ENCODE measurements at places on chromosomes 2 and 18.

GRCh38 chr2:140814141-140814540 lies 1316.7 kb downstream of the LRP1B start:
- DNase-seq = no peak

DNA sequence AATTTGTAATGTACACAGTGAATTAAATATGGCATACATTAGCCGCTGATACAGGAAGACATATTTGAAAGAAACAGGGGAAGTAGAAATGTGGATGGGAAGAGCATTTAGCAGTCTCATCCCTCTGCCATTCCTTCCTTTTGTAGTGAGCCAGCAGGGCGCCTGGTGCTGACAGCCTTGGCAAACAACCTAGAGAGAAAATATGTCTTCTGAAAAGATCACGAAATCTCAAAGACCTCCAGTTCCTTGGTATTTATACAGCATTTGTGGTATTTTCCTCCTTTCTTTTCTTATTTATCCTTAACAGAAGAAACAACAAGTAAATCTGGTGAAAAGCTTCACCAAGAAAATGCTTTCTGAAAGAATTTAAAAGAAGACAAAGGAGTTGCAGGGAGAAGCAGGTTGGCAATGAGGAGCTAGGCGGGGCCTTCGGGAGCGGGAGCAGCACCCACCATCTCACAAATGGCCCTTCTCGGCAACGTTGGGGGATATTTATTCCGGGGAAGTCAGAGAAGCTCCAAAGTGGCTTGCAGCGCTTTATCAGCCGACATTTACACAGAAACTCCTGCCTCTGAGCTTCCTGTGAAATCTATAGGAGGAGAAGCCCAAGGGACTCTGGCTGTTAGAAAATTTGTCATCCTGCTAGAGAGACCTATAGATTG lies 406.1 kb upstream of the NRP2 start:
- no peak for DNase-seq

- no peak for DNase-seq
Measured at GRCh38 chr2:188495969-188496431, 204.3 kb downstream of the GULP1 start.

GRCh38 chr2:239626961-239627592 lies 226.3 kb upstream of the HDAC4 start:
- no peak for DNase-seq

DNA sequence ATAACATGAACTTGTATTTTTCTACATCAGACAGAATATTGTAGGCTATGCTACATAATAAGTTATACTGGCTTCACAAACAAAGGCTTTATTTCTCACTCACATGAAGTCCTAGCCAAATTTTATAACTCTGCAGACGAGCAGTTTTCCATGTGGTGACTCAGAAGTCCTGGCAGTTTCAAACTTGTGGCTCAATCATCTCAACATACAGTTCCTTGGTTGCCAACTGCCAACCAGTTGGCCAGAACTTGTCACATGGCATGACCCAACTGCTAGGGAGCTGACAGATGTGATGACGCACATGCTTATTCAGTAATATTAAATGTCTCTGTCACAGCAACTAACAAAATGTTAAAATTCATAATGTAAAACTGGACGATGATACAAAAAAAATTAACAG lies 63.8 kb upstream of the ZC3H15 start:
- no peak for DNase-seq

- no peak for DNase-seq
Measured at GRCh38 chr2:128290356-128290755, 28.3 kb downstream of the HS6ST1 start.

GRCh38 chr18:9545029-9545428 lies 69.3 kb downstream of the PPP4R1 start:
- no peak for DNase-seq

- no peak for DNase-seq
Measured at GRCh38 chr2:178244777-178245176, 50.5 kb downstream of the OSBPL6 start.

DNA sequence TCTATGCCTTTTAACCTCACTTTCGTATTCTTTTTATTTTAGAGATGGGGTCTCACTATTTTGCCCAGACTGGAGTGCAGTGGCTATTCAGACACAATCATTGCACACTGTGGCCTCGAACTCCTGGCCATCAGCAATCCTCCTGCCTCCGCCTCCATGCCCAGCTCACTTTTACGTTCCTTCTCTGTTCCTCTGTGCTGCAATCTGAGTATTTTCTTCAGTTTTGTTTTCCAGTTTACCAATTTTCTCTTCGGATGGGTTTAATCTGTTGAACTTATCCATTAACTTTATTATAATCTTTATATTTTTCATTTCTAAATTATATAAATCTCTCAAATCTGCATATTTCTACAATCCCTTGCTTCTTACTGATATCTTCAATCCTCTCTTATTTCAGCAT lies 38.6 kb downstream of the SIGLEC15 start:
- DNase-seq = no peak

DNA sequence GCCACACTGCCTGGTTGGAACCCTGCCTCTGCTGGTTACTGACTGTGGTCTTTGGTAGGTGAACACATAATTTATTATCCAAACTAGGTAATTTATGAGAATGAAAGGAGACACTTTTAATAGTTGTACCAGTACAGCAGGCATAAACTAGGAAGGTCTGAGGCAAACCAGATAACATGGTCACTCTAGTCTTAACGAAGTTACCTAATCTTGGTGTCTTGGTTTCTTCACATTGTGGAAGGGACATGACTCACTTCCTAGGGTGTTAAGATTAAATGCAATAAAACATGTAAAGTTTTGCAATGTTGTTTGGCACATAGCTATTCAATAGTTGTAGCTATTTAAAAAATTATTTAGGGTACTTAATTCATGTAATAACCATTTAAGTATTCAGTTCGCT lies 23.3 kb downstream of the SPTBN1 start:
- DNase-seq = no peak

DNA sequence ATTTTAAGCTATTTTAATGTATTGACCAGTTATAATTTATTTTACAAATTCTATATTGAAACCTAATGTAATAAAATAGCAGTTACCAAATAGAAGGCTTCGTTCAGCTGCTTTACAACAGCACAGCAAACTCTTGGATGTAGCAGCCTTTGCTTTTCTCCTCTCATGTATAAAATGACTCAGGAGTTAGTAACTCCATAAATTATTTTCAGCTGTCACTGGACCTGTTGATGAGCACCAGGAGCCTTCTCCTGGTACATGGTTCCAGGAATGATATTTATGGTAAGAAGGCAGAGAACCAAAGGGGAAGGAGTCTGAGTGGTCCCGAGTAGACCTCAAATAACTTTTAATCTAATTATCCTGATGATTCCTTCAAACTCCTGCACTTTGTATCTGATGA lies 256.4 kb upstream of the NETO1 start:
- no peak for DNase-seq

DNA sequence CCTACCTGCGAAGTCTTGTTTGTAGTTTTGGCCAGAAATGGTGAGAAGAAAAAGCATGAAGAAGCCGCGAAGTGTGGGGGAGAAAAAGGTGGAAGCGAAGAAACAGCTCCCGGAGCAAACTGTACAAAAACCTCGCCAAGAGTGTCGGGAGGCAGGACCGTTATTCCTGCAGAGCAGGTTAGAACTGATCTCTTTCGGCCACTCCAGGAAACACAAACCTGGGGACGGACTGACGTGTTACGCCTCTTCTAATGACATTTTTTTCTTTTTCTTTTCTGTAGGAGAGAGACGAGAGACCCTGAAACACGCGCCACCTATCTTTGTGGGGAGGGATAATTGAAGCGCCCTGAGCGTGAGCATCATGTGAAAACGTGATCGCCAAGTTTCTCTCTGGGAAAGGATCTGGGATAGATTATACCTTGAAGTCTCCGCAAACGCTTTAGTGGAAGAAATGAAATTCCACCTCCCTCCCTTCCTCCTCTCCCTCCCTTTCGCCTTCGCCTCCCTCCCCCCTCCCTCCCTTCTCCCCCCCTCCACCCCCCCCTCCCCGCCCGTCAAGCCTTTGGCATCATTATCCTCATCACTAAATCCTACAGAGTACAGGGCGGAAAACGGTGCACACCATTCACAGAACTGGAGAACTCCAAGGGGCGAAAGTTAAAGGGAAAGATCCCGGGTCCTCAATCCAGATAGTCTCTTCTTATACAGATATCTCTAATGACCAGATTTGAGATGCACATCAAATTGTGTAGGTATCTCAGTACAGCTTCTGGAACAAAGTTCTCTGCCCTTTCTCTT lies at the start of gene ZEB2:
TSS of gene ZEB2 (minus strand) at position 186 of the 798 bp plus-strand sequence. CDS start 2,769 bp downstream, outside the sequence.
- DNase-seq = no peak

DNA sequence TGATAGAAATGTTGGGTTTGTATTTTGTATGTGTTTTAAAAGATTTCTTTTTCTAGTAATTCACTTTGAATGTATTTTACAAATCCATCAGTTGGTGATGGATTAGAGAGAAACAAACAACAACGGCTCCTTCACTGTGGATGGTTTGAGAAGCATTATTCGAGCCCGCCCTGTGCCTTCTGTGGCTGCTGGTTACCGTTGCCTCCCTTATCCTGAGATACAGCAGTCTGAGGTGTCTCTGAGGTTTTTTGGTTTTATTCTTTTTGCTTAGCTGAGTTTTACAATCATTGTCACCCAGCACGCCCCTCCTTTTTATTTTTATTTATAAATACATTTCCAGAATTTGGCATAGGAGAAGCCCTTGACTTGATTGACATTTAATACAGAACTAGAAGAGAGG lies 168.3 kb downstream of the BABAM2 start:
- no peak for DNase-seq

DNA sequence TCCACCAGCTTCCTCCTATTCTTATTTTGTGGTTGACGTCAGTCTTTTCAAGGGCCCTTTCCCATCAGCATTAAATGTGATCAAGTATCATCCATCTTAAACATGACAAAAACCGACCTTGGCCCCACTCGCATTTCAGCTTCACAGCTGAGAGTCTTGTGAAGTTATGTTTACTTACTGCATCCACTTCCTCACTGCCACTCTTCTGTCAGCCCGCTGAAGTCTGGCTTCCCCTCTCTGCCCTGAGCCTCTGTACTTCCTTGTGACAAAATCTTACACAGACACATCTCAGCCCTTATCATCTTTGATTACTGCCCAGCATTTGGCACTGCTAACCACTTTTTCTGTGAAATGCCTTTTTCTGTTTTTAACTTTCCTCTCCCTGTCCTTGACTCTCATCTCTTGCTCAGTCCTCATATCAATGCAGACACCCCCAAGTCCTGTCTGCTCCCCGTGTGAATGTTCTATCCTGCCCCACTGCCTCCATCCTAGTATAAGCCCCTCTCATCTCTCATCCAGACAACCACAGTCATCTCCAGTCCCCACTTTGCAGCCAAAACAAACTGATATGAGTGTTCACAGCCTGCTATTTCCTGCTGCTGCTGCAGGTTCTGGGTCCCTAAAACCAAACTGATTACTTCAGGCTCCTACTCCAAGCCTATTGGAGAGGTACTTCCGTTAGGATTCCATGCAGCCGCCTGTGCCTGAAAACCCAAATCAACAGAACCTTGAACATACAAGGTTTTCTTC lies 31.4 kb downstream of the FOSL2 start:
- DNase-seq = no peak

GRCh38 chr2:186460465-186460864 lies 25.6 kb upstream of the ZC3H15 start:
- no peak for DNase-seq

DNA sequence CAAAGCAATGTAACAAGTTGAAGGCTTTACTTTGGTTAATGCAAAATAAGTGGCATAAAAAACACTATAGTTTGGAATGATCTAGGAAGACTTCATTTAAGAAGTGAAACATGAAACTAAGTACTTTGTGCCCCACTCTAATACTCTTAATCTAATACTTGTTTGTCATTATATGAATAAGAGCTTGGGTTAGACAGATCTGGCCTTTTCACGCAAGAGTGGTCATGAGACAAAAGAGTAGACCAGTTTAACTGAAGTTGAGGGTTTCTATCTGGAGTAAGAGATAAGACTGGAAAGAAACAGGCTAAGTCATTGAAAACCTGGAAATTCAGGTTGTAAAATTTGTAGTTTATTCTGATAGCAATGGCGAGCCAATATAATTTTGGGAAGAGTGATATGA lies 2.8 kb downstream of the SLC30A6 start:
- DNase-seq = peak; percentile 66

- no peak for DNase-seq
Measured at GRCh38 chr18:47604021-47604420, 326.4 kb downstream of the SMAD2 start.

All from GM12878 (cell line).